ENCODE measurements at places on chromosomes 5 and 9.

- DNase-seq = no peak
Measured at GRCh38 chr5:86623785-86624483, 6.2 kb downstream of the COX7C start.

GRCh38 chr5:6185574-6185973 is 192.8 kb downstream of the MED10 start:
- no peak for DNase-seq

DNA sequence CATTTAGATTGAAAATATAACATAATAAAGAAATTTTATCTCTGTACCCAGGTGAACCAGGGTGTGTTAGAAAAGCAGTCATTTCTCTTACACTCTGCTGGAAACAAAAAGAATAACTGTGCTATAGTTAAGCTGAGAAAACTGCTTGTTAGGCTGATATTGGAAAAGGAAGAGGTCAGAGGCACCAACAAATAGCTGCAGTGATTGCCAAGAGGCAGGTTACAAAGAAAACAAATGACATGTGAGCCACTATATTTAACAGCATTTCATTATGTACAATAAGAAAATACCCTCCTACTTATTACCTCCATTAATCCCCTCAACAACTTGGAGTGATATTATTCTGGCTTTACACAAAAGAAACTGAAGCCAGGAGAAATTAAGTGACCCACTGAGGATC is 607.9 kb upstream of the TLE4 start:
- no peak for DNase-seq

- no peak for DNase-seq
Measured at GRCh38 chr5:135813758-135814157, 20.7 kb upstream of the SLC25A48 start.

DNA sequence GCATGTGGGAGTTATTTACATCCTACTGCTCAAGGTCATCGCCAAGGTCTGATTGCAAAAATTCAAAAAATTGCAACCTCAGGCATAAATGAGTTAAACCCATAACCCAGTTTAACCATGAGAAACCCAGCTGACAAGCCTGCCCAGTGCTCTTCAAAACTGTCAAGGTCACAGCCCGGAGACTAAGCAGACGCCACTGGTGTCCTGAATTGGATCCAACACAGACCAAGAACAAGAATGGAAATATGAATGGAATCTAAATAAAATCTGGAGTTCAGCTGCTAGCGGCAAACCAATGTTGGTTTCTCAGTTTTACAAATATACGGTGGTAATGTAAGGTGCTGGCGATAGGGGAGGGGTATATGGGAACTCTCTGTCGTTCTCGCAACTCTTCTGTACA is 201.5 kb upstream of the MVB12B start:
- DNase-seq = no peak

GRCh38 chr9:76101947-76102346 is 211.5 kb downstream of the PCSK5 start:
- no peak for DNase-seq

DNA sequence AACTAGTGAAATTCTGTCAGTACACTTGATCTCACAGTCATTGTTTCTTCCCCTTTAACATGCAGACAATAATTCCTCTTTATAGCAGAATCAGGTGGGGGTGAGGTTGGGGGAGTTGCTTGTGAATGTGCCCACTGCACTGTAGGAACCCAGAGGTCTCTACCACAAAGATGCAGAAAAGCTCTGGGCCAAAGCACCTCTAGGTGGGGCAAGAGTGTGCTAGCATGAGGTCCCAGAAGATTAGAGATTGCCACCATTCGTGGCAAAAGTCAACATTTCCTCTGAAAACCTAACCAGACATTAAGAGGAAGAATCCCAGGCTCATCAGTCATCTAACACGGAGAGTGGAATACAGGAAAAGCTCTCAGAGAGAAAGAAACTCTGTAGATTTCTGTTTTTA is 74.5 kb downstream of the PTCD2 start:
- DNase-seq = no peak

All from stimulated activated CD4-positive, alpha-beta T cell treated with anti-CD3 and anti-CD28 coated beads, Interleukin-15, amount 100 ng/mL, for 48 hours (primary cell).